HFFc6 (cell line): ENCODE measurements at places on chromosomes 12 and 14.

GRCh38 chr14:67569011-67569650 lies 30.9 kb downstream of the PIGH start:
- no peak for DNase-seq

DNA sequence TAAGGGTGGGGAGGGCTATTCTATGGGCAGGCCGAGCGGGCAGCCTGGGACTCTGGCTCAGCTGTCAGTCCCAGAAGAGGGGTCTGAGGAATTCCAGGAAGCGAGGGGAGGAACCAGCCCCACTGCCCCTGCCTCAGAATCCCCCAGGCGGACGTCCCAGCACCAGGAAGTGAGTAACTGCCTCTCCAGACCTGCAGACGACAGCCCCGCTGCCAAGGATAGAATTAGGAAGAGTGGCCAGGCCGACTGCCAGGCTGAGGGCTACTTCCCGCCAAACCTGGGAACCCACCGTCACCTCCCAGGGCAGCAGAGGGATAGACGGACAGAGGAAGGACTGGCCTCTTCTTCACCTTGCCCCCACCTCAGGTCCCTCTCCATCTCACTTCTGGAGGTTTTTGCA lies 6.7 kb upstream of the BDKRB2 start:
- DNase-seq: no peak

GRCh38 chr12:71299541-71300376 lies 139.8 kb upstream of the LGR5 start:
- DNase-seq: no peak

- DNase-seq: no peak
Observed at GRCh38 chr14:69937367-69938081, 58.3 kb downstream of the SMOC1 start.

DNA sequence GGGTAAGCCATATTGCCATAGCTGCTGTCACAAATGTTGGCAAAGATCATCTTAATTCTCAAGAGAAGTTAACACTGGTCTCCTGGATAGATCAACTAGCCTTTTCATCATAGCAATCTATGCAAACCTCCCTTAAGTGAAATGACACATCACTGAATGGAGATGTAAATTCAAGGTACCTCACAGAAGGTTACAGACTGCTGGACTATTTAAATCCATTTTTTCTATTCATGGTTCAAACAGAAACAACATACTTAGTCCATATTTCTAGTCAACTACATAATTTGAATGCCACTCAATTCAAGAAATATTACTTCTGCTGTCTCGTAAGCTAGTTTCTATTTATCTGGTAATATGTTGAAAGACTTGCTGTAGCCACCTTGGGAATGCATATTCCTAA lies 748.3 kb downstream of the C12orf50 start:
- no peak for DNase-seq

DNA sequence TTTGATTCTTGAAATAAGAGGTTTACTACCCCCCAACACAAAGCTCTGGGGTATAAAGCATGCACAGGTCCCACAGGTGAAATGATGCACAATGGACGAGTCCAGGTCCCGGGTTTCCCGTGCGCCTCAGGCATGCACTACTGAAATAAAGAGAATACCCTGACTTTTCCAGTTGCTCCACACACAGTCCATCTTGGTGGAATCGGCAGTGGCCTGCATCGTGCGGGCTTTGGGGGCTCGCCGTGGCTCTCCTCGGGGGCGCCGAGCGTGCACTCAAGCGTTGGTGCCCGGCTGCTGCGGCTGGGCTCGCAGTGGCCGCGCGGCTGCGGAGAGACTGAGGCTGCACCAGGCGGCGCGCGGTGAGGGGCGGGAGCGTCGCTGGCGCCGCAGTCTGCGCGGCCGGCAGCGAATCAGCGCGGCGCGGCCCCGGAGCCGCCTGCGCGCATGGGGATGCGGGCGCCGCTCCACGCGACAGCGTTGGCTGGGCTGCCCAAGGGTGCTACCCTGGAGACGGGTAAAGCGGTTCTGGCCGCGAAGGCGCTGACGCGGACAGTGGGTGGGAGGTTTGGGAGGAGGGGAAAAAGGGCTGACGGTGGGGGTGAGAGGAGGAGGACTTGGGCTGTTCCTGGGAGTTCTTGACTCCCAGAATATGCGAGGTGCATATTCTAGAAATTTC lies 53.8 kb upstream of the CCDC175 start:
- no peak for DNase-seq

- no peak for DNase-seq
Observed at GRCh38 chr14:36866867-36867266, 205.2 kb downstream of the PAX9 start.

DNA sequence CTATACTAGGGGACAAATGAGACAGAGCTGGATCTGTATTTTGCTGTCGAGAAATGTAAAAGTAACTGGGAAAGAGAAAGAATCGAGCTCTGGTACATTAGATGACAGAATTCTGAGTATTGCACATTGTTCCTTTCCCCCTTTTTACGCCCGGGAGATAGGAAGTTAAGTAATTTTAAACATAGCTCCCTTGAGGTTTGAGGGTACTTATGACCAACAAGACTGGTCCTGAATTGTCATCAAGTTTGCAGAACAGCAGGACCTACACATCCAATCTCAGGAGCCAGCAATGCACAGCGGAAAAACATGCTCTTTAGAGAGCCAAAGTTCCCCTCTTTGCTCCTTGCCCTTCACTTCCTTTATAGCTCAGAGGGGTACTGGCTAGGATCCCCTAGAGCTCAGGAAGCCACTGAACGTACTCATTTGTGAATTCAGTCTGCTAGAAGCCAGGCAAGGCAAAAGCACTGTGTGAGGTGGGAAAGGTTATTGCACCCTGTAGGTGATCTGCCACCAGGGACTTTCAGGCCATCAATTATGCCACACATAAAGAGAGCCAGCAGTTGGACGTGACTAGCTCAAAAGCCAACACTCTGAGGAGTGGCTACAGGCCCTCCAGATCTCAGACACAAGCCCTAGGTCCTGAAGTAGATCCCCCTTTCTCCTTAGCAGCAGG lies 333.8 kb downstream of the KCNH5 start:
- no peak for DNase-seq

DNA sequence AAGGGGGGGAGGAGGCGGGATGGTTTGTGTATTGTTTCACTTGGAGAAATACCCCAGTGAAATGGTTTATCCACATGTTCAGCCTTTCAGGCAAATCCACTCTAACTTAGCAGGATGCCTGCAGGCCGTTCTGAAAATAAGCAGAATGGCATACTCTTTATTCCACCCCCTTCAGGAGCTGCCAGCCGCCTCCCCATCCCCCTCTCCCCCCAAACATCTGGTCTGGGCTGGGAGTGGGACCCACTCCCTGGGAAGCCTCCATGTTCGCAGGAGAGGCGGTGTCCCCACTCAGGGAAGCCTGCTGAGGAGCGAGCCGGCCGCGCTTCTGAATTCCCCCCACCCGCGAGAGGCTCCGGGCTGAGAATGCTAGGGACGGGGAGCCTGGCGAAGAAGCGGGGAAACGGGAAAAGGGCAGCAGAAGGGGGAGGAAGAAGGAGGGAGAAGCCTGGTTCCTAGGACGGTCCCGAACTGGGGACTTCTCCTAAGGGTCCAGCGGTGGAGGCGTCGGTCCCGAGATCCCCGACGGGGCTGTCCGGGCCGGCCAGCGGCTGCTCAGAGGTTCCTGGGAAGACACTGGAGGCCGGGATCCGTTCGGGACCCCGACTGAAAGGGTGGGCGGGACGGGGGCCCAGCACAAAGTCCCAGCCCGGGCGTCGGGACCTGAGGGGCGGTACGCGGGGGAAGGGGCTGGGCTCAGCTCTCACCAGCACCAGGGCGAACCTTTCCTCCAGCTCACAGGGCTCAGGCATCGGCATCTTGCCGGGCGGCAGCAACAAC lies 666 bp downstream of the FMNL3 start:
- DNase-seq: no peak

- DNase-seq: no peak
Observed at GRCh38 chr14:88473791-88474190, 81.0 kb downstream of the PTPN21 start.
